ENCODE measurements at places on chromosomes 13 and 19. TPM values are rescaled to one million over a fixed set of nuclear protein-coding genes. Genes with fewer than 3 reads are reported as not detected.

GRCh38 chr13:22800526-22801401 lies 380.0 kb upstream of the SGCG start:
- DNase-seq, result no peak

- peak; percentile 82 for DNase-seq
Measured at GRCh38 chr19:13104360-13104847, 1.7 kb upstream of the LYL1 start.

GRCh38 chr19:29516358-29516725 lies 9.5 kb upstream of the VSTM2B start:
- DNase-seq, result no peak

The DNASE2 gene
- 33.4 TPM for total RNA-seq

DNA sequence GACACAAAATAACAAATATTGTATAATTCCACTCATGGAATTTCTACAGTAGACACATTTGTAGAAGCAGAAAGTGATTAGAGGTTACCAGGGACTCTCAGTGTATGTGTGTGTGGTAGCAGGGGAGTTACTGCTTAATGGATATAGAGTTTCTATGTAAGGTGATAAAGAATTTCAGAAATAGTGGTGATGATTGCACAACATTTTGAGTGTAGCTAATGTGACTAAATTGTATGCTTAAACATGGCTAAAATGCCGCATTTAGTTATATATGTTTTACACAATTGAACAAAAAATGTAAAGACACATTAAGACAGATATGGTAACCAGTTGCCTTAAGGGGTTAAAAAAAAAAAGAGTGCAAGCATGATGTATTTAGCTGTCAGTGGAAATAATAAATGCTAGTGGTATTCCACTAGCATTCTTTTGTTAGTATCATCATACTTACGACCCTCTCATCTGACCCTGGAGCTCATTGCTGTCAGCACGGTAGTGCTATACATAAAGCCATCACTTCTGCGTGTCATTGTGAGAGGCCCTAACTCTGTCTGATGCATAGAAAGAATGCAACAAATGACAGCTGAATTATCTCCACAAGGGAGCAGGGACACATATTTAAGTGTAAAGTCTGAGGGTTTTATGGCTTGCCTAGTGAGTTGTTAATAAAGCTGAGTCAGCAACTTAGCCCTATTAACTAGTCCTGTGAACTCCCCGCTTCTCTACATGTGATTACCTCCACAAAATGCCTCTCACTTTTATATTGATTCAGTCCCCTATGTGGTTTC lies 134.1 kb upstream of the RXFP2 start:
- DNase-seq, result no peak

DNA sequence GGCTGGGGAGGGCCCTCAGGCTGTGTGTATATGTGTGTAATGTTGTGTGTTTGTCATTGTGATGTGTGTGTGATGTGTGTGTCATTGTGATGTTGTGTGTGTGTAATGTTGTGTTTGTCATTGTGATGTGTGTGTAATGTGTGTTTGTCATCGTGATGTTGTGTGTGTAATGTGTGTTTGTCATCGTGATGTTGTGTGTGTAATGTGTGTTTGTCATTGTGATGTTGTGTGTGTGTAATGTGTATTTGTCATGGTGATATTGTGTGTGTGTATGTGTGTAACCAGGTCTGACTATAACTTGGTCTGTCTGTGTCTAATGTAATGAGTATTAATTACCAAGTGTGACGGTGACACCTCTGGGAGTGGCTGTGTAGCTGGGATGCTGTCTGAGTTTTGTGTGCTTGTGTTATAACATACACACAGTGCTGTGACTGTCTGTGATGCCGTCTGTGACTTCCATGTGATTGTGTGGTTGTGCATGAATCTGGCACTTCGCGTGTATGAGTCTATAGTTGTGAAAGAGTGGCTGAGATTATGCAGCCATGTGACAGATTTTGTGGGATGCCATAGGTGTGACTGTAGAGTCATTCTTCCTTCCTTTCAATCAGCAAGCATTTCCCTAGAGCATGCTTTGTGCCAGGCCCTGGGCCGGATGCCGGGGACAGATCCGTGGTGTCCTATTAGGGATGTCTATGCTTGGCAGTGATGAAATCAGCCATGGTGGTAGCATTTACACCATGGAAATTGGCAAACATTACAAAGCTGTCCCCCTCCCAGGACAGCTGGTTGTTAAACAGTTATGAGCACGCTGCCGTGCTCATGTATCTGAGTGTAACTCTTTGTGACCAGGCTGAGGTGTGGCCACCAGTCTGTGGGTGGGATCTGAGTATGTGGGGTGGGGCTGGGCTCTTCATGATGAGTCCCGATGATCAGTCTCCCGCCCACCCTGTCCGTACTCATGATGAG lies 6.4 kb downstream of the TNFSF14 start:
- no peak for DNase-seq

All from WTC11 (cell line).